ENCODE measurements at places on chromosomes 7 and 10. TPM values are rescaled to one million over a fixed set of nuclear protein-coding genes. Genes with fewer than 3 reads are reported as not detected.

The ANKRD2 gene
- polyA plus RNA-seq: 0.47 TPM

The SCRN1 gene
- polyA plus RNA-seq: 66.2 TPM

The SIRT1 gene
- polyA plus RNA-seq: 35.6 TPM

The CPEB3 gene
- 4.0 TPM for polyA plus RNA-seq

The SFTPA1 gene
- not detected for polyA plus RNA-seq

The CPA4 gene
- 0.21 TPM for polyA plus RNA-seq

The CCDC186 gene
- 33.1 TPM for polyA plus RNA-seq

The GNGT1 gene
- 0.18 TPM for polyA plus RNA-seq

Measured in left renal cortex interstitium (tissue), 4 donors.